ENCODE measurements at places on chromosomes 4 and X. TPM values are rescaled to one million over a fixed set of nuclear protein-coding genes. Genes with fewer than 3 reads are reported as not detected.

The SOX3 gene
- total RNA-seq: not detected

The IGSF1 gene
- 2.6 TPM for total RNA-seq

The VCX2 gene
- not detected for total RNA-seq

The SLC16A2 gene
- total RNA-seq: 8.2 TPM

Measured in Right ventricle myocardium inferior (tissue), 1 donor.